ENCODE measurements at places on chromosomes 13 and 19.

- no peak for DNase-seq
These were observed 717.9 kb downstream of the DIAPH3 start for GRCh38 chr13:59445812-59446211.

- no peak for DNase-seq
These were observed 27.7 kb downstream of the EFNB2 start for GRCh38 chr13:106507560-106508274.

- DNase-seq, result no peak
These were observed 603.7 kb upstream of the GPC6 start for GRCh38 chr13:92622905-92623304.

DNA sequence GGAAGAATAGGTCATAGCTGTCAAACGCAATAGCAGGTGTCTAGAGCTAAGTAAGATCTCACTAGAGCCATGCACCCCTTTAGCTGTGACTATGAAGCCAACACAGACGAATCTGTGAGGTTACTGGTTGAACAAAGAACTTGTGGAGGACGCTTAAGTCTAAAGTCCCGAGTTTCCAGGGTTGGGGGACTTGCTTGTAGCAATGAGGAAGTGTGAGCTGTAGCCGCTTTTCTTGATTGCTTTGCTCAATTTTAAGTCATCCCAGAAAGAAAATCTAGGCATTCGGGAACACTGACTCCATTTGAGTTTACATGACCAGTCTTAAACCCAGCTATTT is 1.6 kb downstream of the GPC5 start:
- no peak for DNase-seq

Data from CD4-positive, alpha-beta T cell treated with Interleukin-10 for 1 hour (primary cell).